ENCODE measurements at places on chromosomes 7 and 10. TPM values are rescaled to one million over a fixed set of nuclear protein-coding genes. Genes with fewer than 3 reads are reported as not detected.

- peak; percentile 76 for DNase-seq
Measured at GRCh38 chr7:99137411-99138180, 6.3 kb downstream of the SMURF1 start.

GRCh38 chr7:90271753-90272152 is 26.8 kb downstream of the CFAP69 start:
- no peak for DNase-seq

DNA sequence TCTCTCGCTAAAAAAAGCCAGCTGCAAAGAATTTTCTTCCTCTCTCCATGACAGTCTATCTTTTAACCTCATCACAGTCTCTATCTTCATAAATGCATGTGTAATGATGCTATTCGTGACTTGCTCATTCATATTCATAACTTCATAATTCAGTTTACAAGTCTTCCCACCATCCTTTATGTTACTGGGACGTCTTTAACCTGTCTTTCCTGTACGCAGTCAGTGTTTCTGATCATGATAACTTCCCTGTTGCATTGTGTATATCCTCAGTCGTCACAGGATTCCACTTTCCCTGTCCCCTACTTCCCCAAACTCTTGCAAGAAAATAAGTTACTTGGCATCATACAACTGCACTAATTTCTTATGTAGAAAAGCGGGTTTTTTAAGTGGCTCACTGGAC is 165.6 kb upstream of the ASAH2 start:
- no peak for DNase-seq

MYL10 gene
- total RNA-seq = not detected

SLC26A5 gene
- total RNA-seq = not detected
